NCI-H526 (cell line): ENCODE measurements at places on chromosomes 5 and 9.

DNA sequence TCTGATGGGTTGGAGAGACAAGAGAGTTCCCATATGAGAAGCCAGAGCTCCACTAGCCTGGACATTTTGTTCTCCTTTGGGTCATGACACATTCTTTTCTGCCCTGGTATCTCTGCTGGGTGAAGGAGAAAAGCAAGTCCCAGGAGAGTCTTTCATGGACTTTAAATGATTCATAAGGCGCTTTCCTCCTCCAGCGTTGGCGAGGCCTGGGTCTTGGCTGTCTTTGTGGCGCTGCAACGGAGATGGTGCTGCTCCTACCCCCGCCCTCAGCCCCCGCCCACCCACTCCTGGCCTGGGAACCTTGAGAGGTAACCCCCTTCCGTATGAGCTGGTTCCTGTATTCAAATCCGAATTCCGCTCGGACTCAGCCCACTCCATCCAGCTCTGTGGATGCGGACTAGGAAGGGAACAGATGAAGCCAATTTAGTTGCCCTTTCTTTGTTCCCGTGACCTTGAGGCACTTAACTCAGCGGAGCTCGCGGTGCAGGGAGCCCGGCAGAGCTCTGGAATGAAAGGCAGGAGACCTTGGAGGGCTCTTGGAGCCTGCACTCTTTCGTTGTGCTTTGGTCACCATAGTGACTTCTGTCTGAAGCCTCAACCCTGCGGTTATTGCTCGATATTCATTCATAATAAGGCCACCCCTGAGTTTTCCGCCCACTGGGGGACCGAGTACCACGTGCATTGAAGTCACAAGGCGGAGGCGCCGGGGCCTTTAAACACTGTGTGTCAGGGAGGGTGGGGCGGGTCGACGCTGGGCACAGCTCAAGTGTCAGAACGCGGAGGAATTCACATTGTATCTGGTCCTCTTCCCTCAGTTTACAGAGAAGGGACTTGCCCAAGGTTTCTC, 14.0 kb upstream of the PWWP2A start:
- no peak for DNase-seq

DNA sequence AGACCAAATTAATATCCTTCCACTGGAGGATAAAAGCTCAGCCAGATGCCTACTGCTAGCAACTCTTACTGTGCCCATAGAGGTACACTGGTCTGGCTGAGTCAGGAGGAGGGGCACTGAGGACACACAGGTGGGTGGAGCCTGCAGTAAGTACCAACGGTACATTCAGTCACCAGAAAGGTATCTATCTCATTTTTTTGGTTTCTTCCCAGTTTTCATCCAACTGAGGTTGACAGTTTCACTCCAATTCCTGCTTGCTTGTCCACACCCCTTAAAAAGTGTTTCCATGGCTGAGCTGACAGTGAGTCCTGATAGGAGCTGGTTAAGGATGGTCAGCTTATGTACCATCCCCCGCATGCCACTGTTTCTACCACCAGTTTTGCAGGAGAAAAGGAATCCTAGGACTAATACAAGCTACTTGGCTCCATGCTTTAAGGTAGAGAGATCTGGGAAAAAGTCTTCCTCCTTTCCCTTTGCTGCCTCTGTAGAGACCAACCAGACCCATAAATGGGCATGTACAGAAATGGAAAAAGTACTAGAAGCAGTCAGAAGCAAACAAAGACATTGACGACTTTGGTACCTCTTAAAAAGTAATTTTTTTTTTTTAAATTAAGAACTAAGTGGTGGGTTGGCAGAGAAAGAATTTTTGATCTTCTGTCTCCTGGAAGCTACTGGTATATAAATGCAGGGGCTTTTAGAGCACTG, 3.2 kb downstream of the ELL2 start:
- no peak for DNase-seq

GRCh38 chr9:84000186-84000585, 19.6 kb downstream of the RMI1 start:
- DNase-seq = no peak

DNA sequence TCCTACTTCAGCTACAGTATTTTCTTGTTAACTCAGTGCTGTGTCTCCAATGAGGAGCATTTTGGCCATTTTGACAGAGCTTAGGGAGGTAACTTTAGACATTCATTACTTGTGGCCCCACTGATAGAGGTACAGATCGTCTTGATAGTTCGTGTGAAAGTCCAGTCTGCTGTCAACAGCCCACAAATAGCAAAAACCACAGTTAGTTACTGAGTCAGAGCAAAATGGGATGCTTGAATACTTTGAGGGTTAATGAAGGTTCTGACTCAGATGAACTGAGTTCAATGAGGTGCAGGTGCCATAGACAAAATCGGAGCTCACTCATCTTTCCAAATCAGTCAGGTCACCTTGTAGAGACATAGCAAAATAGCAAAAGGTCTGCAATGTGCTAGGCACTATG, 163.1 kb upstream of the TLE4 start:
- DNase-seq = no peak

DNA sequence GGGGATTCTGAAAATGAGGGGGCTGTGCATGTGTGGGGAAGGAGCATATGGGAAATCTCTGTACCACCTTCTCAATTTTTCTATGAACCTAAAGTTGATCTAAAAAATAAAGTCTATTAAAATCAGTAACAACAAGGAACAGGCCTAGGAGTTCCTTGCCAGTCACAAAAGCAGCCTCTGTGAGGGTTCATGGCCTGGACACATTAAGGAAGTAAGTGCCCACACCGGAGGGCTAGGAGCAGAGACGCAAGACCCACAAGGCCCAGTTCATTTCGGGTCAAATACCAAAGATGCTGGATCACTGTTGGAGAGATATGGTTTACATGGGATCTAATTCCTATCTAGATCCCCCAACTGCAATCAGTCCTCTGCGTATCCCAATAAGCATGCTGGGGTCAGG, 88.4 kb downstream of the SEMA4D start:
- DNase-seq = no peak

- no peak for DNase-seq
Measured at GRCh38 chr5:36180556-36181350, 28.8 kb downstream of the SKP2 start.

- DNase-seq = no peak
Measured at GRCh38 chr9:2180154-2180553, 165.0 kb downstream of the SMARCA2 start.

GRCh38 chr9:123043081-123043939, 9.8 kb downstream of the GPR21 start:
- no peak for DNase-seq

DNA sequence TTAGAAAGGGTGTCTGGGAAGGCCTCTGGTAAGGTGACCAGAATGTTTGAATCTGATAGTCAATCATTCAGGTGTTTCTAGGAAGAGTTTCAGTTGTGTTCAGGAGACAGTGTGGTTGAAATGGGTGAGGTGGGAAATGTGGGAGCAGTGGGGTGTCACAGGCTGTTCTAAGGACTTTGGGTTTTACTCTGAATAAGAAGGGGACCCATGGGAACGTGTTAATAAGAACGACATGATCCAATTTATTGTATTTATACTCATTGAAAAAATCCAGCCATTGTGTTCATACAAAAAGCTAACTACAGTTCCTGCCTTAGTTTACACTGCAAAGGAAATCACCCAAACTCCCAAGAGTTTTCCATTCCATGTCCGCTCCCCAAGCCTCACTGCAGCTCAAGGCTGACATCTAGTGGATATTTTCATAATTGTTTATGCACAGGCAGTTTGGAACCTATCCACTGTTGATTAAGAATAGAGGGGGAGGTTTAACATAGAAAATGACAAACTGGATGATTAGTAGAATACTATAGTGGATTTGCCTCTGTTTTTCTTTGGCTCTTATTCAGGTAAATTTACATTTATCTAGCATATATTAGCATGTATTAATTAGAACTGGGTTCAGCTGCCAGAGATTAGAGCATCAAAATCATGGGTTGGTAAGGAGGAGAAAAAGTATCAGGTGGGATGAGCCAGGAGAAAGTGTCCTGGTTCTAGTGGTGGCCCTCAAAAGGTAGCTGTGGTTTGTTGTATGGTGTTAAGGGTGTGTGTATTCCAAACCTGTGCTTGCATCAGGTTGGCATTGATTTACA, 17.7 kb downstream of the CAVIN4 start:
- peak; percentile 13 for DNase-seq
